ENCODE measurements at places on chromosomes 1 and 21.
A peak's percentile ranks its signal among the peaks of the same experiment; 100 is the strongest.

DNA sequence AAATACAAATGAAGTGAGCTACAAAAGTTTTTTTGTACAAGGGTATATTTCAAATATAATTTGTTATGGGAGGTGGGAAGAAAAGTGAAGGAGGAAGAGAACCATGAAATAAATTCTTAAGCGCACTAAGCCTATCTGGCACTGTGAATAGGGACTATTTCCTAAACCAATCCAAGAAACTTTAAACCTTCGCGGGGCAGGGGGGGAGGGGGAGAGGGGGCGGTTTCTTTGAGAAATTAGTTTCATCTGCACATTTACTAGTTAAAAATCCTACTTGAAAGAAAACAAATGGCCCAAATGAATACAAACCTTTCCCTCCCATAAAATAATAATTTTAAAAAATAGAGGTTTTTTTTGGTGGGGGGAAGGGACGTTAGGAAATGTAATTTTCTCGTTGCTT lies 364 bp downstream of the GOLPH3L start:
- no peak for DNase-seq
- H3K4me1 ChIP-seq, result peaks cover 26% of the 10 kb centered on the region
- H3K36me3 ChIP-seq, result peaks cover 18% of the 10 kb centered on the region
- peak overlapping the region; percentile 93 for H3K4me3 ChIP-seq
- peaks cover 3% of the 10 kb centered on the region for H3K27me3 ChIP-seq
- H3K27ac ChIP-seq, result peak overlapping the region; percentile 86

DNA sequence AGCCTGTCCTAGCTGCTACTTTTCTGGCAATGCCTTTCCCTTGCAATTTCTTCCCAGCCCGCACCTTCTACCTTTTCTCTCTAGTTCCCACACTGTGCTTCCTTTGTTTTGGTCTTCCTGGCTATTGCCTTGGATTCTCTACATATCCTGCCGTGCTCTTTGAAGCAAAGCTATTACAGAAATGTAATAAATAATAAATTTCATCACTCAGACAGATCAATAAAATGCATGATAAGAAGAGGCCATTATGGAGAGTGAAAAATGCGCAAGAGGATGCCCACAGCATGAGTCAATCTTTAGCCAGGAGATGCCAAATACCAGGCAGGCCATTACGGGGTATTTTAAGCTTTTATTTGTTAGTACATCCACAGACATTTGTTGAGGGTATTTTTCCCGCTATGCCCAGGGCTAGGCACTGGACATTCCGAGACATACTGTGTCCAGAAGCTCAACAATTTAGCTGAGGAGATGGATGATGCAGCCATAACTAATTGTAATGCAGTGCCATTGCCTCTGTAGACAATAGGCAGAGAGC lies 163.6 kb downstream of the ST6GALNAC3 start:
- H3K27ac ChIP-seq, result no peak overlapping the region
- no peaks in the 10 kb centered on the region for H3K27me3 ChIP-seq
- no peaks in the 10 kb centered on the region for H3K4me1 ChIP-seq
- no peak overlapping the region for H3K4me3 ChIP-seq

DNA sequence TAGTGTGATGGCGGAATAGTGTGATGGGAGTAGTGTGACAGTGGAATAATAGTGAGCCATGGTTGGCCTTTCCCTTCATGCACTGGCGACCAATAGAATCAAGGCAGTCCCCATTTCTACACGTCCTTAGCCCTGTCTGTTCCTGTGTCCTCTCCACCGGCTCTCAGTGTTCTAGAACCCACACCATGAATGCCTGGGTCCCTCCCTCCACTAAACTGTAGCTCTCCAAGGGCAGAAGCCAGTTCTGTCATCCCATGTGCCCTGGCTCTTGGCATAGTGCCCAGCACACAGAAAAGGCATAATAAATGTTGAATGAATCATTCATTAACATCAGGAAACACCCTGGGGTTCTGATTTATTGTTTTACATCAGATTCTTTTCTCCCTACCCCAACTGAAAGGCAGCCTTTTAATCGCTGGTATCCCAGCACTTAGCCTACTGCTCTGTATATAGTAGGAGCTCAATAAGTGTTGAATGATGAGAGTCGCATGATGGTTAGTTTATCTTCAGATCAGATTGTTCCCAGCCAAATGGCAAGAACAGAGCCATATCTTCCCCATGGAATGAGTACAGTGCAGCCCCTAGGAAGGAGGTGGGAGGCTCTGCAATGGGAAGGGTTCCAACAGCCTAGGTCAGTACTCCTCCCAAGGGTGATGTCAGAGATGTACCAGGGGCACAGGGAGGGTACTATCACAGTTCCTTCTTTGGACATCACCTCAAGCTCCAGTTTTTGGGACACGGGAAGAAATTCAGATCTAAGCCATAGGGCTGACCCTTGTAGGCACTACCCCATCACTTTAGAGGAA lies 325.7 kb downstream of the HHAT start:
- H3K27me3 ChIP-seq, result no peaks in the 10 kb centered on the region
- no peak overlapping the region for H3K4me3 ChIP-seq
- no peaks in the 10 kb centered on the region for H3K4me1 ChIP-seq

DNA sequence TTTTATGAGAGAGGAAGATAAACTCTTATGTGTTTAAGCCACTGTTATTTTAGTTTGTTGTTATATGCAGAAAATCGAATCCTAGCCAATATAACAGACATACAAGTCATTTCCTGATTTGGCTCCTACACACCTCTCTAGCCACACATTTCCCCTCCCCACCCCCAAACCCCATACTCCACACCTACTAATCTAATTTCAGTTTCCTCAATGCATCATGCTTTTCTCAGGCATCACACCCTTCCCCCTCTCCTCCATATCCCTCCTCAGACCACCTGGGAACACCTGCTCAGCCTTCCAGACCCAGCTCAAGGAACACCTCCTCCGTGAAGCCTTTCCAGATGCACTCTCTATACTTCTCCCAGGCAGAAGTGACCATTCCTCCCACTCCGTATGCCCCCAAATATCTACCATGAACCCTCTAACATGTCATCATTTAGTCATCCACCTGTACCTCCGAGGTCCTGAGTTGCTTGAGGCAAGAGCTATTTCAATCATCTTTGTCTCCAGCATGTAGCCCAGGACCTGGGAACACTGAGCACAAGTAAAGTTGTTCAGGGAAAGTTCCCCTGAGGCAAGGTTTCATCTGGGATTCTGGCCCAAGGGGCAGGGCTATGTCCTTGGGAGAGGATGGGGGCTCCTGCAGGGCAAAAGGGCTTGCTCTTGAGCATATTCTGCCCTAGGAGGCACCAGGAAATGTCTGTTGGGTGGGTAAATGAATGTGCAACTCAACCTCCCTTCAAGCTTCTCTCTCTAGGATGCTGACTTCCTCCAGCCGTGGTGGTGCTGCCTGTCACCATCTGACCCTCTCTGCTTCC lies 126.8 kb downstream of the HIVEP3 start:
- peaks cover 58% of the 10 kb centered on the region for H3K4me1 ChIP-seq
- peaks cover 14% of the 10 kb centered on the region for H3K36me3 ChIP-seq
- DNase-seq, result peak; percentile 51
- H3K27me3 ChIP-seq, result no peaks in the 10 kb centered on the region
- peak overlapping the region; percentile 85 for H3K27ac ChIP-seq
- H3K4me3 ChIP-seq, result peak overlapping the region; percentile 49

DNA sequence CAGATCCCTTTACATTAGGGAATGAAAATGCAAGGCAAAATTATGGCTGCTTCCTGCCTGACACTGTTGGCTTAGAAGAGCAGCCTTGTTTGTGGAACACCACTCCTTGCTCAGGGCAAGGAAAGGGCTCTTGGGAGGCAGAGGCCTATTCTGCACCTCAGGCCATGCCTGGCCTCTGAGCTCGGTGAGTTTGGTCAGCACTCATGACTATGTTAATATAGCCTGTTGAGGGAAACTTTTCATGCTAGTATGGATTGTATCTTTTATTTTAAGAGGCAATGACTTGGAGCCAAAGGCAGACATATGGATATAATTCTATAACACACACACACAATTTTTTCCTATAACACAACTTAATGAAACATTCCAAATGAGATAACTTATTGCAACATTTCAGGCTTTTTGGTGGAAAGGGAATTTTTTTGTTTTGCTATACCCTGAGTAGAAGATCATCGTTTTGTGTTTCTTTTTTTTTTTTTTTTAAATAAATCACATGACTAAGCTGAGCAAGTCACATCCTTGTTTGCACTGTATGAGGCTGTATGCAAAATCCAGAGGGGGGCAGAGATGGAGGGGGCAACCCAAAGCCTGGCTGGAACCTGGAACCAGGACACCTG lies 5.6 kb upstream of the YRDC start:
- no peak overlapping the region for H3K27ac ChIP-seq
- no peak overlapping the region for H3K4me3 ChIP-seq
- peaks cover 22% of the 10 kb centered on the region for H3K4me1 ChIP-seq
- H3K36me3 ChIP-seq, result peaks cover 11% of the 10 kb centered on the region
- DNase-seq, result no peak

- DNase-seq, result peak; percentile 14
- H3K27ac ChIP-seq, result no peak overlapping the region
- no peaks in the 10 kb centered on the region for H3K36me3 ChIP-seq
- H3K4me3 ChIP-seq, result no peak overlapping the region
These were observed 237.1 kb downstream of the HHIPL2 start for GRCh38 chr1:222310836-222311235.

DNA sequence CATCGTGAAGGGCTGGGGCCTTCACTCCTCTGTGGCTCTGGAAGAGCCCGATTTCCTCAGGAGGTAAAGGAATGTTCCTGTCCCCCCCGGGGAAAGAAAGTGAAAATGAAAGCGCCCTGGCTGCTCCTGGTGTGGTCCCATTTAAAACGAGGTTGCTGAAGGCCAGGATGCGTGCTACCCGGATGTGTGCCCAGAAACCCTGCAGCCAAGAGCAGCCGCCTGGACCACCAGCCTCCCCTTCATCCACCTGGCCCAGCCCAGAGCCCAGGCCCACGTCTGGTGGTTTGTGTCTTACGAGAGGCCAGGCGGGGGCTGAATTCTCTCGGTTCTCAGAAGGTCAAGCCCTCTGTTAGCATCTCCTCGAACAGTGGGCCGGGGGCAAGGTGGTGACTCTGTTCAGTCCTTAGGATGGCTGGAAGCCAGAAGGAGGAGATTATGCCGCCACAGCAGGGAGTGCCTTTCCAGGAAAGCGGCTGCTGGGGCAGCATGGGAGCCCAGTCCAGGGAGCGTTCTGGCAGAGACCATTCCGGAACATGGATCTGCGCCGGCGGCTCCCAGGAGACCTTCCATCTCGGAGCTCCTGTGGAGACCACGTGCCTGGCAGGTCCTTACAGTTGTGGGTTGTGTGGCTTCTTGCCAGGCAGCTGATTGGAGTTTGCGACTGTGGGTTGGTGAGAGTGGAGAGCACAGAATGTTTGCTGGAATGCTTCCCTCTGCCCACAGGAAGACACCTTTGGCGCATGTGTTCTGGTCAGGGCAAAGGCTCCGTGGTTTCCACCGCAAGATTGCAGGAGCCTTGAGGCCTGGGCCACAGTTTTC lies 1.4 kb downstream of the GUK1 start:
- peak overlapping the region; percentile 99 for H3K4me3 ChIP-seq
- H3K27me3 ChIP-seq, result peaks cover 11% of the 10 kb centered on the region
- H3K27ac ChIP-seq, result peak overlapping the region; percentile 100
- H3K36me3 ChIP-seq, result peaks cover 16% of the 10 kb centered on the region
- DNase-seq, result peak; percentile 51
- peaks cover 41% of the 10 kb centered on the region for H3K4me1 ChIP-seq

DNA sequence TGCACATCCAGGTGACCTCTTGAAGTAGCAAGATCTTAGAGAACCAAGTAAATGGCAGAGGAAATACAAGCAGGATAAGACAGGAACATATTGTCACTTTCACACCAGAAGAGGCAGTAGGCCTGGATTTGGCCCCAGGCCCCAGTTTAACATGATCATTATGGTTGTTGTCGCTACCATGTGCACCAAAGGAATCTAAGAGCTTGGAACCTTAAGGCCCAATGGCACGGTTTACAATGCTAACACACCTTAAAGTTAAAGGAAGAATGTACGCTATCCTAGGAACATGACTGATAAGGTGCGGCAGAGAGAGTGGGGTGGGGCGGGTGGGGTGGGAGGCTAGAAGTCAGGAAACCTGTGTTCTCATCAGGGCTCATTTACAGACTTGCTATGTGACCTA lies 147.5 kb downstream of the ROR1 start:
- H3K27ac ChIP-seq, result no peak overlapping the region
- no peak overlapping the region for H3K4me3 ChIP-seq
- H3K36me3 ChIP-seq, result no peaks in the 10 kb centered on the region
- no peak for DNase-seq
- no peaks in the 10 kb centered on the region for H3K4me1 ChIP-seq
- H3K27me3 ChIP-seq, result no peaks in the 10 kb centered on the region

- H3K36me3 ChIP-seq, result peaks cover 16% of the 10 kb centered on the region
- DNase-seq, result peak; percentile 16
- H3K4me3 ChIP-seq, result peak overlapping the region; percentile 82
- peak overlapping the region; percentile 94 for H3K27ac ChIP-seq
These were observed 550 bp upstream of the SYT11 start for GRCh38 chr1:155858800-155859233.

- peaks cover 18% of the 10 kb centered on the region for H3K36me3 ChIP-seq
- peak overlapping the region; percentile 56 for H3K4me3 ChIP-seq
- H3K4me1 ChIP-seq, result peaks cover 31% of the 10 kb centered on the region
- no peaks in the 10 kb centered on the region for H3K27me3 ChIP-seq
These were observed 1.3 kb downstream of the CRYZ start for GRCh38 chr1:74731399-74732052.

- peaks cover 2% of the 10 kb centered on the region for H3K27me3 ChIP-seq
- DNase-seq, result no peak
- H3K4me3 ChIP-seq, result no peak overlapping the region
- H3K36me3 ChIP-seq, result no peaks in the 10 kb centered on the region
These were observed 53.5 kb upstream of the SLC22A15 start for GRCh38 chr1:115922801-115923200.

GRCh38 chr1:208238710-208239472 lies 5.3 kb downstream of the PLXNA2 start:
- H3K36me3 ChIP-seq, result no peaks in the 10 kb centered on the region
- peak; percentile 29 for DNase-seq
- no peak overlapping the region for H3K4me3 ChIP-seq
- H3K27ac ChIP-seq, result no peak overlapping the region

DNA sequence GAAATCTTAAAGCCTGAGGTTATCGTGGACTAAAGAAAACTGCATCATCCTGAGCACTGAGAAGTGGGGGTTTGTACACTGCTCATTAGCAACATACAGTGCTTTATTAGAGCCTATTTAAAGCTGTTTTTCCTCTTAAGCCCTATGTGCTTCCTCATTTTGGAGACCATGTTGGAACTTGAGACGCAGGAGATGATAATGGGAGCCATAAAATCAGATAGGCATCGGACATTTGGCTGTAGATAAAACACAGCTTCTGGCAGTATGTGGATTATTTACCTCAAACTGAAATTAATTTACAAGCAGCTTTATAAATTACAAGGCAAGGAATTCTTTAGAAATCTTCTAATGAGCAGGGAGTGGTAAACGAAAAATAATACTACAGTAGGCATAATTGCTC lies 147.7 kb upstream of the IVNS1ABP start:
- H3K27me3 ChIP-seq, result no peaks in the 10 kb centered on the region
- no peak for DNase-seq
- peaks cover 3% of the 10 kb centered on the region for H3K36me3 ChIP-seq

- no peaks in the 10 kb centered on the region for H3K27me3 ChIP-seq
- no peak for DNase-seq
- H3K36me3 ChIP-seq, result no peaks in the 10 kb centered on the region
These were observed 2.6 kb upstream of the FTCD start for GRCh38 chr21:46157987-46158451.

Data from activated CD4-positive, alpha-beta T cell treated with anti-CD3 and anti-CD28 coated beads, Interleukin-2, amount 10 ng/mL, durations not matched to agents 7 days and 5 days (primary cell).